Sciatic nerve (tissue), 2 donors: ENCODE measurements at places on chromosomes 3 and 15. TPM values are rescaled to one million over a fixed set of nuclear protein-coding genes. Genes with fewer than 3 reads are reported as not detected.

The ABHD6 gene
- total RNA-seq = 14.0 TPM

The GOLGA6D gene
- total RNA-seq = 0.18 TPM

The C3orf80 gene
- total RNA-seq = 0.49 TPM

The SATB1 gene
- total RNA-seq = 52.2 TPM

The CAPN7 gene
- total RNA-seq = 68.4 TPM

The PP2D1 gene
- not detected for total RNA-seq
